Stimulated activated naive CD4-positive, alpha-beta T cell treated with Interleukin-2 at 50 U/mL for 16 hours (primary cell): ENCODE measurements at places on chromosomes 13 and 19.
A peak's percentile ranks its signal among the peaks of the same experiment; 100 is the strongest.

DNA sequence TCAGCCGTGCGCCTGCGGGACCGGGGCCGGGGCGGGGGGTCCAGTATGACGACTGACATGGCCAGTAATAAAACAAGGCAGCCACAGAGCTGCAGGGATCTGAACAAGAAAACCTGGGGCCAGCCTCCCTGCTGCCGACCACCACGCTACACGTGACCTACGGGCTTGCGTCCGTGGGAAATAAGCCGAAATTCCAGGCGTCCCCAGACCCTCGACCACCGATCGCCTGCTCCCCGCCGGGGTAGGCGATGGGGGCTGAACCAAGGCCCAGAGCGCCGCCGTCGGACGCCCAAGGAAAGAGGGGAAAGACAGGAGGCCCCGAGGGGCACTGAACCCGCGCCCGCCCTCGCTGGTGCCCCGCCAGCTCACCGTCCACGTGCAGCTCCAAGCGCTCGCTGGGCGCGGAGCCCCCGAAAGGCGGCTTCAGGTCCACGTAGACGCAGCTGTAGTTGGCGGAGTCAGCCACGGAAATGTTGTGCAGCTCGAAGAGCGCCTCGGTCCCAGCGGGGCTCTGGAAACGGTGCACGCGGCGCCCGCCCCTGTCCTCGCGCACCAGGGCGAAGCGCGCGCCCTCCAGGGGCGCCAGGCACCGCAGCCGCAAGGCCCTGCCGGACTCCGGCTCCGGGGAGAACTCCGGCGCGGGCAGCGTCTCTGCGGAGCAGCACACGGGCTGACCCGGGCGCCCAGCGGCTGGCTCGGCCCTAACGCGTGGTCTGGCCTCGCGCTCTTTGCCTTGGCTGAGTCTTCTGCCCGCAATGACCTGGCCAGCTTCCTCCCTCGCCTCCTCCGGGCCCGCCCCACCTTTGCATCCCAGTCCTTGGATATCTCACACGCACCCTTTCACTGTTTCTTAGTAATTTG is 3.1 kb downstream of the A1BG start:
- DNase-seq, result no peak

- no peak for DNase-seq
Measured at GRCh38 chr19:2239173-2239572, 2.5 kb downstream of the SF3A2 start.

- no peak for DNase-seq
Measured at GRCh38 chr13:39847336-39847735, 191.9 kb downstream of the COG6 start.

- no peak for DNase-seq
Measured at GRCh38 chr19:10299545-10300458, 9.8 kb downstream of the ZGLP1 start.

GRCh38 chr13:110698689-110699088 is 7.2 kb downstream of the CARS2 start:
- DNase-seq, result no peak

DNA sequence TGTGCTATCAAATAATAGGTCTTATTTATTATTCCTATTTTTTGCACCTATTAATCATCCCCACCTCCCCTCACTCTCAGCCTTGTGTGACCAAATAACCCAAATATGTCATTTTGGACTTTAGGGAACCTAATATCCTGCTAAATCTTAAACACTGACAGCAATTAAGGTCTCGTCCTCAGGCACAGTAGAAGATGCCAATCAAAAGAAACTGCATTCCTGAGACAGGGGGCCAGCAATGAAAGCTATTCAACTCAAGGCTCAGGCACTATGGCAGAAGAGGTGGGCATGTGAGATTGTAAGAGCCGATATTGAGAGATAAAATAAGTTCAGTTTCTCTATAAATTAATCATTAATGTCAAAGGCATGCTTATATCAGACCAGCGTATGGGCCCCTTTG is 1437.7 kb upstream of the PCDH9 start:
- DNase-seq, result no peak

GRCh38 chr19:8352134-8352827 is 9.2 kb upstream of the KANK3 start:
- DNase-seq, result no peak

GRCh38 chr13:112657850-112658445 is 31.9 kb upstream of the ATP11A start:
- DNase-seq, result no peak

- DNase-seq, result no peak
Measured at GRCh38 chr19:465056-465816, 4.4 kb upstream of the SHC2 start.

- no peak for DNase-seq
Measured at GRCh38 chr19:3844596-3844995, 24.2 kb downstream of the ZFR2 start.

GRCh38 chr19:7267792-7268704 is 26.2 kb downstream of the INSR start:
- no peak for DNase-seq

GRCh38 chr19:18167975-18168645 is 5.5 kb upstream of the IFI30 start:
- peak; percentile 43 for DNase-seq

GRCh38 chr19:30666301-30666803 is 294.2 kb downstream of the ZNF536 start:
- DNase-seq, result peak; percentile 29

DNA sequence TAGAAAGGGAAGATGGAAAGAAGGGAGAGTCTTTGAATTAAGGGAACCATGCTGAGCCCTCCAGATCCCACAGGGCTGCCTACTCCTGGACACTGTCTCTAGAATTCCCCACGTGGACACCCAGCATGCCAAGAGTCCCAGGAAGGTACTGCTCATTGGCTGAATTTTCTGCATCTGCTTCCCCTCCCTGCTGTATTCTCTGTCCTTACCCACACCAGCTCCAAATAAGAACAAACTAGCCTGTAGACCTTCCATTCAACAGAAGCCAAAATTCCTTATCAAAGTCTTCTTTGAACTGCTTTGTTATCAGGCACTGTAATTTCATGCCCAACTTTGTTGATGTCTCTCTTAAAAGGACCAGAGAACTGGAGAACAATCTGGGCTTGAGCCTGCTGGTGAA is 305.9 kb upstream of the ARGLU1 start:
- no peak for DNase-seq

DNA sequence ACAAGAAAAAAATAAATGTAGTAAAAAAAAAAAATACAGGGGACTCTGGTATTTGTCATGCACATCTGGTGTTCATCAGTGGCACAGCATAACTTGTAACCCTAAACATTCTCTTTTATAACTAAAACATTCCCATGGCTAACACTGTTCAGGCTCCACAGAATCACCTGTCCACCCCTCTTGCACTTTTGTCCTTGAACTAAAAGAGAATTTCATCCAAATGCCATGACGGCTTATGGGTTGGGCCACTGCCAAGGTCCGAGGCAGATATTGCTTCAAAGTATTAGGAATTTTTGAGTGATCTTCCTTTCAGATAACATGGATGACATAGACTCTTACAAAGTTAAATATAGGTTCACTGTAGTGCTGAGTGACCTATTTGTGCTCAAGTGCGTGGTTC is 25.7 kb upstream of the SERP2 start:
- DNase-seq, result no peak

GRCh38 chr13:76887076-76887563 is 915 bp upstream of the KCTD12 start:
- no peak for DNase-seq

- DNase-seq, result peak; percentile 54
Measured at GRCh38 chr19:4172861-4173473, 9.4 kb downstream of the SIRT6 start.

DNA sequence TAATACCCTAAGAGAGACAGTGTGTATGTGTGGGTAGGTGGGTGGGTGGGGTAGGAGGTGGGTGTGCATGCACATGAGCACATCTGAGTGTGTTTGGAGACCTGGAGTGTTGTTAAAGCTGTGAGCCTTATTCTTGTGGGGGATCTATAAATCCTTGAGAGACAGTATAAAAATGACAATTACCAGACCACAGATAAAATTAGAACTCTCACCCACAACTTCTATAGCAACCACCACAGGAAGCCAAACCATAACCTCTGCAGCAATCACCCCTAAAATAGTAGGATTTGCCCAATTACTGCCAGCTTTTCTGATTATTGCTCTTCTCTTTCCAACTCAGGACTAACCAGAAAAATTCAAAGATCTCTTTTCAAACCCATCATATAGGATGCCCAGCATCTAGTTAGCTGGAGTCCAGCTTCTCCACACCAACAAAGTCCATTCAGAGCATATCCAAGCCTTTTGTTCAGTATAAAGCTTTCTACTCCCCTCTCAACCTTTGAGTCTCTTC is 93.4 kb upstream of the SLITRK1 start:
- DNase-seq, result no peak

- DNase-seq, result no peak
Measured at GRCh38 chr13:72889495-72889894, 107.6 kb downstream of the PIBF1 start.

DNA sequence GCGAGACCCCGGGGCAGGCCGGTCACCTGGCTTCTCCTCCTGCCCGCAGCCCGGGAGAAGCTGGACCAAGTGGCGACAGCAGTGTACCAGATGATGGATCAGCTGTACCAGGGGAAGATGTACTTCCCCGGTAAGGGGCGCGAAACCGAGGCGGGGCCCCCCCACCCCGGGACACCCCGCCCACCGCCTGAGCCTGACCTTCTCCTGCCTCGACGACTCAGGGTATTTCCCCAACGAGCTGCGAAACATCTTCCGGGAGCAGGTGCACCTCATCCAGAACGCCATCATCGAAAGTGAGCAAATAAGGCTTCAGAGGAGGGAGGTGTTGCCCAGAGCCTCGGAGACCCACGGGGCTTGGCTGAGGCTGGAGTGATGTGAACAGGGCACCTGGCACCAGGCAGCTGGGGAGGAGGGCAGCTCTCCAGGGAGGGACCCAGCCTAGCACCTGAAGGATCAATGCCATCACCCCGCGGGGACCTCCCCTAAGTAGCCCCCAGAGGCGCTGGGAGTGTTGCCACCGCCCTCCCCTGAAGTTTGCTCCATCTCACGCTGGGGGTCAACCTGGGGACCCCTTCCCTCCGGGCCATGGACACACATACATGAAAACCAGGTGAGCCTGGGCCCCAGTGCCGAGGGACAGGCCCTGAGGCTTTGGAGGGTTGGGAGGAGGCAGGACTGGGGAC is 629 bp downstream of the IZUMO4 start:
- peak; percentile 58 for DNase-seq

- DNase-seq, result no peak
Measured at GRCh38 chr13:48504606-48505005, 28.3 kb downstream of the RCBTB2 start.

DNA sequence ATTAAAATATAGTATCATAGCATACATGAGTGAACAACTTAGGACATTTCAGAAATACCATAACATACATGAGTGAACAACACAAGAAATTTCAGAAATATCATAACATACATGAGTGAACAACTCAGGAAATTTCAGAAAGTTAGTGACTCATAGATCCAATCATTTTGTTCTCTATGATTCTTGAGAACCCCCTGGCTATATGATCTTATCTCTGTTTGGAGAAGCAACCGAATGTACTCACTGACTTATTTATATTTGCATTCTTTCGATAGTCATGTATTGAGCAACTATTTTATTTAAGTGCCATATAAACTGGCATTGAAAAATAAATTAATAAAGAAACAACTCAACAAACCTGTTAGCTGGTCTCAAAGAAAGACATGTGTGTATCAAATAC is 251.1 kb downstream of the EFNB2 start:
- DNase-seq, result no peak

DNA sequence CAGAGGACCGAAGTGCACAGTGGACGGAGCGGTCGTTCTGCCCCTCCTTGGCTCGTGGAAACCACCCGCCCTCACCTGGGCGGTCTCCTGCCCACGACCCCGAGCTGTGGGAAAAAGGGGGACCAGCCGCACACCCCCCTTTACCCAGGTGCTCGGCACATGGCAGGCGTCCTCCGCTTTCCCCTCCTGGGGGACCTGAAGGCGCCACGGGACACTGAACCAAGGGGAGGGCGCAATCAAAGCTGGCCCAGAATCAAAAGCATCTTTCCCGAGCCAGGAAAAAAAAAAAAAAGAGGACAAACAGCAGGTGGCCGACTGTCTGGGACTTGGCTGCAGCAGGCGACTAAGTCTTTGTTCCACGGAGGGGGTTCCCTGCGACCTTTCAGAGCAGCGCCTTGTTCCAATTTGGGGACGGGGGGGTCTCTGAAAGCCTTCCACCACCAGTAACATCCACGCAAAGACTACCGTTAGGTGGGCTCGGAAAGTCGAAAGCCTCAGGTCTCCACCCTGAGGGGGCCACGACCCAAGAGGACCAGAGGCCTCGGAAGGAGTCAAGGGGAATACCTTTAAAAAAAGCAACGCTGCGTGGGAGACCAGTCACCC is 1.1 kb downstream of the MBD3 start:
- DNase-seq, result no peak

- peak; percentile 46 for DNase-seq
Measured at GRCh38 chr19:19597809-19598306, 20.6 kb downstream of the PBX4 start.

DNA sequence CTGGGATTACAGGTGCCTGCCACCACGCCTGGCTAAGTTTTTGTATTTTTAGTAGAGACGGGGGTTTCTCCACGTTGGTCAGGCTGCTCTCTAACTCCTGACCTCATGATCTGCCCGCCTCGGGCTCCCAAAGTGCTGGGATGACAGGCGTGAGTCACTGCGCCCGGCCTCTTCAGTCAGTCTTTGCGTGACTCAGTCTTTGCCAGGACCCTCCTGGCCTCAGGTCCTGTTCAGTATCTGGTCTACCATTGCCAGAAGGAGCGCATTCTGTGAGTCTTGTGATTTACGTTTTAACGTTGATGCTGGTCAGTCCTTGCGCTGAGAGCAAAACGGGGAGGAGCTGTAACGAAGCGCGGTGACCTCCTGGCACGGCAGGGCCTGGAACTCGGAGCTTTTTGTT is 7.6 kb upstream of the HMG20B start:
- no peak for DNase-seq

GRCh38 chr13:106213028-106213757 is 322.3 kb downstream of the EFNB2 start:
- DNase-seq, result no peak

- DNase-seq, result no peak
Measured at GRCh38 chr13:60013166-60013565, 150.6 kb downstream of the DIAPH3 start.

DNA sequence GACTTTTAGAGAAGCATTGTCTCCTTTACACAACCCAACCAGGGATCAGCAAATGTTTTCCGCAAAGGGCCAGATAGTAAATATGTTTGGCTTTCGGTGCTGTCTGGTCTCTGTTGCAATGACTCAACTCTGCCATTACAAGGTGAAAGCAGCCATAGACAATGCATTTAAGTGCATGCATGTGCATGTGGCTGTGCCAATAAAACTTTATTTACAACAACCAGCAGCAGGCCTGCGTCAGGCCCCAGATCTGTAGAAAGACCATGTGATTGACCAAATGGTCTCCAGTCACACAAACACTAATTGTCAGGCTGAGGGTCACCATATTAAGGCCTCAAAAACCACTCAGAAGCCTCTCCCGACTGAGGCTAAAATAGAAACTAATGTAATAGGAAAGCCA is 8.1 kb downstream of the RAB20 start:
- DNase-seq, result no peak
